Left ventricle myocardium inferior (tissue), 1 donor: ENCODE measurements at places on chromosomes 1 and 21. TPM values are rescaled to one million over a fixed set of nuclear protein-coding genes. Genes with fewer than 3 reads are reported as not detected.

GRCh38 chr1:156230473-156230837 is 11.5 kb upstream of the BGLAP start:
- H3K27me3 ChIP-seq = no peaks in the 10 kb centered on the region
- no peaks in the 10 kb centered on the region for H3K4me1 ChIP-seq
- no peak overlapping the region for H3K27ac ChIP-seq
- H3K4me3 ChIP-seq = no peak overlapping the region
- H3K36me3 ChIP-seq = peaks cover 54% of the 10 kb centered on the region
- no peak for DNase-seq

- DNase-seq = no peak
- no peak within 1 kb of the TSS for H3K27ac ChIP-seq
- peaks cover 68% of the 10 kb centered on the region for H3K27me3 ChIP-seq
- peak within 1 kb of the TSS; percentile 94 for H3K4me3 ChIP-seq
- peaks cover 56% of the 10 kb centered on the region for H3K4me1 ChIP-seq
- peaks cover 4% of the 10 kb centered on the region for H3K36me3 ChIP-seq
These were observed at the start of gene TP73 for GRCh38 chr1:3651930-3652547. Gene TP73, plus strand, starts transcription at chr1:3652516. Its CDS starts 29,850 bp downstream, at chr1:3682366.

DNA sequence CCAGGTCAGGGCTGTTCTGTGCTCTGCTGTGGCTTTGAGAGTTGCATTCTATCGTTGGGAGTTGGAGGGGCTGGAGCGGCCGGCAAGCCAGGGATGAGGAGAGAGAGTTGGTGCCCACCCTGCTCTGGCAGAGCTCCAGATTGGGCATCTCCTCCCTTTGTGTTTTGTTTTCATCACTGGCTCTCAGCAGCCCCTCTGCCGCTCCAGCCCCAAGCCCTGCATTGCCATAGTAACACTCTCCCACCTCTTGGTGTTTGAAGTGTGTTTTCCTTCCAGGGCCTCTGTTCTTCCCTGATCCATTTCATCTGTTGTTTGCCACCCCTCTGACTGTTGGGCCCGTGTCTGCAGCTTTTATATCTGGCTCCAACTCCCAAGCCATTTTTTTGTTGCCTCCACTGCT is 152.7 kb downstream of the URB2 start:
- H3K27ac ChIP-seq = no peak overlapping the region
- no peaks in the 10 kb centered on the region for H3K36me3 ChIP-seq
- H3K4me1 ChIP-seq = peaks cover 3% of the 10 kb centered on the region
- no peak overlapping the region for H3K4me3 ChIP-seq

DNA sequence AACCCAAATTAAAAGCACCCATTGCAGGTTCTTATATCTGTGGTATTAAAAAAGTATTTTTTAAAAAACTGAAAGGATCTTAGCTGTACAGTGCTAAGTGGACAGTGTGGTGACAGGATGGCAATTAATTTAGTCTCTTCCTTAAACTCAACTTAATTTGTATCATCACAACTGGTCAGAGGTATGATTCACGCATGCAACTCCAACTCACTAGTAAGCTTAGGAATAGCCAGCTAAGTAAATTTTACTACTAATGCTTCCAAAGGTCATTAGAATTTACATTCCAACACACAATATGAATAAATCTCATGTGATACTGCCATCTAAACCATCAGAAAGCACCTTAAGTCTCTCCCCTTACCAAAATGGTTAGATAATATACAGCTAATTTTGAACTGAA is 35.4 kb downstream of the ENAH start:
- no peaks in the 10 kb centered on the region for H3K36me3 ChIP-seq
- no peaks in the 10 kb centered on the region for H3K27me3 ChIP-seq
- no peak overlapping the region for H3K4me3 ChIP-seq
- peaks cover 45% of the 10 kb centered on the region for H3K4me1 ChIP-seq
- no peak for DNase-seq

DNA sequence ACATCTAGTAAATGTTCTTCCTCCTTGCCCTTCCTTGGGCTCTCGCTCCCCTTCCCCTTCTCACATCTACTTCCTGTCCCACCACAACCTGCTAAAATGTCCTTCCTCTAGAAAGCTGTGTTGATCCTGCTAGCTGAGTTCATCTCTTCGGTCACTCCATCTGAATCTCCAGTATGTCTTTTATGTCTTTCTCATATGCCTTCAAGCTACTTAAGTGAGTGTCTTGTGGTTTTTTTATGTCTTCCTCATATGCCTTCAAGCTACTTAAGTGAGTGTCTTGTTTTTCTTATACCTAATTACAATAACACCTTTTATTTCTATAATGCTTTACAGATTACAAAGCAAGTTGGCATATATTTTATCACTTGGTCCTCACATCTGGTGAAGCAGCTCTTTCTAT is 33.9 kb downstream of the CSF1 start:
- H3K27me3 ChIP-seq = no peaks in the 10 kb centered on the region
- H3K36me3 ChIP-seq = no peaks in the 10 kb centered on the region
- no peak for DNase-seq
- no peak overlapping the region for H3K27ac ChIP-seq
- H3K4me1 ChIP-seq = peaks cover 10% of the 10 kb centered on the region

DNA sequence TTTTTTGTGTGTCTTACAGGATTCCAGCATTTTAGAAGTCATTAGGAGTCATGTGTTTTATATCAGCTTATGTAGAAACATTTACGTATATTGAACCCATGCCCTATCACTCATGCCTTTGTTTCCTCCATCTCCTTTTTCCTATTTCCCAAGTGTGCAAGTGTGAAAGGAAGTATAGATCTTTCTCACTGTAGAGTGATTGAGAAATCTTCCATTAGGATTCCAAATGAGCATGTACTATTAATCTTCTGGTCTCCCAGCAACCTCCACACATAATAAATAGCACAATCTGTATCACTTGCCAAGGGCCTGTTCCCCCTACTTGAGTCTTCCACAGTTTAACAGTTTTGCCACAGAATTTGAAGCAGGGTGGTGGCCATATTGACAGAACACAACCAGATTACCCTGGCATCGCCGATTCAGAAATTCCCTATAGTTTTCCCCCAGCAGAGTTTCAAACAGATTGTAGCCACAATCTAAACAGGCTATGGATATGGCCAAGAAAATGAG is 1052.8 kb downstream of the TTLL7 start:
- DNase-seq = no peak
- no peaks in the 10 kb centered on the region for H3K4me1 ChIP-seq
- H3K27me3 ChIP-seq = no peaks in the 10 kb centered on the region
- H3K4me3 ChIP-seq = no peak overlapping the region
- H3K36me3 ChIP-seq = no peaks in the 10 kb centered on the region
- no peak overlapping the region for H3K27ac ChIP-seq

- no peak for DNase-seq
- no peaks in the 10 kb centered on the region for H3K27me3 ChIP-seq
- no peak overlapping the region for H3K27ac ChIP-seq
- H3K36me3 ChIP-seq = no peaks in the 10 kb centered on the region
- peaks cover 17% of the 10 kb centered on the region for H3K4me1 ChIP-seq
These were observed 7.4 kb downstream of the JAM2 start for GRCh38 chr21:25646474-25646873.

DNA sequence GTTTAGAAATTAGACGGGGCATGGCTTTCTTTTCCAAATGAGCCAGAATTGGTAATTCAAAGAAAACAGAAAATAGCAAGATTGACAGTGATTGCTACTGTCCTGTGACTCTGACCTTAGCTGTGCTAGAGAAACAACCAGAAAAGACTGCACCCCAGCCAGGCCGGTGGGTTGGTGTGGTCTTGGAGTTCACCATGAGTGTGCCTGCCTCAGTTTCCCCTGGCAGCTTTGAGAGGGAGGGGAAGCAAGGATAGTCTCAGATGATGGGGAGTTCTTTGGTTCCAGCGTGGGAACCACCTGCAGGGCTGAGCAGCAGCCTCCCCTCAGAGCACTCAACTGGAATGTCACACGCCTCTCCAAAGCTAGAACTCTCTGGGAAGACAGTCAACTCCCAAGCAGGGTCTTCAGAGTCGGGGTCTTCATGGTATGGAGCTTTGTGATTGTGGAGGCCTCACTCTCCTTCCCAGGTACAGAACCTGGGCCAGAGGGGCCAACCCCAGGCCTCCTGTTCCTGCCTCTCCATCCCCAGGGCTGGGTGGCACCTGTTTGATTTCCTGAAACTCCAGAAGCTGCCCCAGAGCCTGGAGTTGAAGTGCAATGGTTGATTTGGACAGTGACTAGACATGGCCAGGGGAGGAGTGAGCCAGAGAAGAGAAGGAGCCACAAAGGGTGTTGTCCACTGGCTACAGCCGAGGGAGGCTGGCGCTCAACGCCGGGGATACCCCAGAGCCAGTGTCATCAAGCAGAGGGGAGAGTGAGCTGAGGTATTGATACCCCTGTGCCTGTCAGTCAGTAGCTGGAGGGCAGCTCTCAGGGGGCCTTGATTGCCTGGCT is 35.7 kb downstream of the SIM2 start:
- no peak overlapping the region for H3K27ac ChIP-seq
- peaks cover 80% of the 10 kb centered on the region for H3K27me3 ChIP-seq
- no peaks in the 10 kb centered on the region for H3K36me3 ChIP-seq
- no peak for DNase-seq

- H3K4me1 ChIP-seq = peaks cover 5% of the 10 kb centered on the region
- no peaks in the 10 kb centered on the region for H3K36me3 ChIP-seq
- no peak overlapping the region for H3K4me3 ChIP-seq
- peaks cover 4% of the 10 kb centered on the region for H3K27me3 ChIP-seq
- H3K27ac ChIP-seq = no peak overlapping the region
- DNase-seq = no peak
These were observed 241.8 kb upstream of the MAP1LC3C start for GRCh38 chr1:242240691-242241090.

DNA sequence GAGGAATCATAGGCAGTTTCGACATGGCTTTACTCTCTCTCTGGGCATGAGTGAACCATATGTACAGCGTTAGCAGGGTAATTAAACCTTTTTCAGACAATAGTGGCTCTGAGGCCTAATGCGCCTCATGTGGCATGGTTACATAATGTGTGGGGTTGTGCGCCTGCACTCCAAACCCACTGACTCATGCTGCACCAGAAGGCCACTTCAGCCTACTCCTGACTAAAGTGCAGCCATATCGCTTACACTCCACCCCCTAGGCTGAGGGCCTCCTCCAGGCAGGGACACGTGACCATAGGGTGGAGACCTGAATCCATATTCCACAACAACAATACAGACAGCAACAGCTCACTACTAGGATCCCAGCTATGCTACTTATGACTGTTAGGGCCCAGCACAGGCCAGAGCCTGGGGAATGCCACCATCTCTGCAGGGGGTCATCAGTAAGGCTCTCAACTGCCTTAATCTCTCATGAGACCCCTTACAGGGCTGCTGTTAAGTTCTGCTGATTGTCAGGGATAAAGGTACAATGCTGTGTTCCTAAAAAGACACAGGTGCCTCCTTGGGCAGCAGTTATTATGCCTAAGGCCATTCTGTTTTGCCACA is 13.4 kb upstream of the ODF2L start:
- no peaks in the 10 kb centered on the region for H3K4me1 ChIP-seq
- H3K27ac ChIP-seq = no peak overlapping the region
- no peak for DNase-seq
- H3K4me3 ChIP-seq = no peak overlapping the region
- no peaks in the 10 kb centered on the region for H3K27me3 ChIP-seq
- no peaks in the 10 kb centered on the region for H3K36me3 ChIP-seq

- no peaks in the 10 kb centered on the region for H3K4me1 ChIP-seq
- H3K27ac ChIP-seq = no peak overlapping the region
- H3K4me3 ChIP-seq = no peak overlapping the region
- H3K36me3 ChIP-seq = no peaks in the 10 kb centered on the region
These were observed 308.8 kb downstream of the COL11A1 start for GRCh38 chr1:102799496-102799895.

GRCh38 chr1:232292239-232292638 is 337.7 kb downstream of the SIPA1L2 start:
- no peak overlapping the region for H3K4me3 ChIP-seq
- peak overlapping the region; percentile 46 for H3K27ac ChIP-seq
- no peaks in the 10 kb centered on the region for H3K27me3 ChIP-seq
- H3K4me1 ChIP-seq = peaks cover 23% of the 10 kb centered on the region
- no peaks in the 10 kb centered on the region for H3K36me3 ChIP-seq
- no peak for DNase-seq

DNA sequence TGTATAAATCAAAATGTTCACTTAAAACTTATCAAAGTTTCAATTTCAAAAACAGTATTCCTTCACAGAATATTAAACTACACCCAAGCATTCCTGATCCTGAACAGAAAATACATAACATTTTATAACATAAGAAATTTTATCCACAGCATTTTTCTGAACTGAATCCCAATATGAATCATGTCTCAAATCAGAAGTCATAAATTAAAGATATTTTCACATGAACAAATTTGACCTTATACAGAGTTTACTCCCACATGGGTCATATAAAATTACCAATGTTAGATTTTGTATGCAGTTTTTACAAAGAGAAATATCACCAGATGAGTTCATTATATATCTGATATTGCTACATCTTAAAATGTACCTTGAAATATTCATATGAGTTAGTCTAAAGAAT is 48.6 kb upstream of the ASPM start:
- no peak overlapping the region for H3K4me3 ChIP-seq
- H3K36me3 ChIP-seq = peaks cover 14% of the 10 kb centered on the region
- peaks cover 59% of the 10 kb centered on the region for H3K4me1 ChIP-seq
- no peaks in the 10 kb centered on the region for H3K27me3 ChIP-seq

GRCh38 chr21:35945089-35945671 is 115.1 kb downstream of the SETD4 start:
- H3K27ac ChIP-seq = no peak overlapping the region
- no peak for DNase-seq
- H3K4me1 ChIP-seq = peaks cover under 1% of the 10 kb centered on the region
- H3K4me3 ChIP-seq = no peak overlapping the region

Gene MT1HL1
- not detected for total RNA-seq

Gene PLPPR4
- 0.11 TPM for total RNA-seq

Gene EPHA10
- 0.14 TPM for total RNA-seq

Gene COL18A1
- total RNA-seq = 66.5 TPM

Gene ILDR2
- total RNA-seq = 3.6 TPM

Gene RPL22
- 250 TPM for total RNA-seq
